ENCODE measurements at places on chromosomes 6 and 20. TPM values are rescaled to one million over a fixed set of nuclear protein-coding genes. Genes with fewer than 3 reads are reported as not detected.

GRCh38 chr6:124298730-124299129 lies 495.1 kb downstream of the NKAIN2 start:
- no peak overlapping the region for H3K27ac ChIP-seq
- no peak for DNase-seq
- H3K4me3 ChIP-seq = no peak overlapping the region
- H3K27me3 ChIP-seq = no peaks in the 10 kb centered on the region
- H3K4me1 ChIP-seq = no peaks in the 10 kb centered on the region
- H3K36me3 ChIP-seq = no peaks in the 10 kb centered on the region

PTPRA gene
- total RNA-seq = 45.7 TPM

DNA sequence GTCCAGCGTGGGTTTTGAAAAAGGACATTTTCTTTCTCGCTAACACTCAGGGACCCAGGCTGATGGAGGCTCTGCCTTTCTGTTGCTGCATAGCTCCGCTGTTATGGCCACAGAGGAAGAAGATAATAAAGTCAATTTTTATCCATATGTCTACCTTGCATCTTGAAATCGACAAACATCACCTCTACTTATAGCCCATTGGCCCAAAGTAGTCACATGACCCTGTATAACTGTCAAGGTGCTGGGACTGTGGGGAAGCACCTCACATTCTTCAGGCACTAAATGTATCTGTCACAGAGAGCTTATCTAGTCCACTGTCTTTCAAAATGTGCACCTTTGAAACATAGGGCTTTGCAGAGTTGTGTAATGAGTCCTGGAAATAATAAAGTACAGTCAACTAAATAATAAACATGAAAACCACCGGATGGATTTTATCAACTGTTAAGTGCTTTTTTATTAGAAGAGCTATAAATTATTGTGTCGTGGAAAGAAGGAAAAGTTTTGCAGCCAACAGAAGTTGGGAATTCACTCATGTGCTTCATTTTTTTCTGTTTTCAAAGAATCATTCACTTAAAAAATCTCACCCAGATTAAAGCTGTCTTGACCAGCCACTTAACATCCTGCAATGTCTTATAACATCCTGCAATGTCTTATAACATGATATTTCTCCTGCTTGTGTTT lies 47.7 kb upstream of the RCAN2 start:
- no peaks in the 10 kb centered on the region for H3K27me3 ChIP-seq
- H3K4me1 ChIP-seq = no peaks in the 10 kb centered on the region
- no peak overlapping the region for H3K27ac ChIP-seq
- DNase-seq = no peak
- no peaks in the 10 kb centered on the region for H3K36me3 ChIP-seq

DNA sequence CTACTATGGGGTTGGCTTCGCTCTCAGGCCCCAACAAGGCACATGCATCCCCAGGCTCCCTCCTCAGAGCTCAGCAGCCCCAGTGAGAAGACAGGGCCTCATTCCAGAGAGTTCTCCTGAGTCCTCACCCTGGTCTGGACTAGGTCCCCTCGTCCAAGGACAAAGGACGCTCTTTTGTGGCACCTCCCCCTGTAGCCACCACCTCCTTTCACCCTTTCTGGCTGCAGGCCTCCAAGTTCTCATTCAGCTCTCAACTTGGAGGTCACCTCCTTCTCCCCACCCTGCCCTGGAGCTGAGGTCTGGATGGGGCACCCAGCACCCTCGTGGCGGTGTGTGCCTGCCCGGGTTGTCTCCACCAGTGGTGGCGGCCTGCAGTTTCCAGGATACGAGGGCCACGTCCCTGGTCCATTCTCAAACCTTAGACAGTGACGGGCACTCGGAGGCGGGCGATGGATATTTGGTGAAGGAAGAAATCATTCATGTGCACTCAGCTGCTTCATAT lies 2.5 kb downstream of the UNC93A start:
- no peak overlapping the region for H3K4me3 ChIP-seq
- no peak for DNase-seq
- no peak overlapping the region for H3K27ac ChIP-seq

GRCh38 chr6:156852147-156852857 lies 75.1 kb downstream of the ARID1B start:
- no peaks in the 10 kb centered on the region for H3K27me3 ChIP-seq
- DNase-seq = no peak
- H3K36me3 ChIP-seq = no peaks in the 10 kb centered on the region
- peaks cover 78% of the 10 kb centered on the region for H3K4me1 ChIP-seq
- no peak overlapping the region for H3K4me3 ChIP-seq

PXMP4 gene
- total RNA-seq = 6.6 TPM

GRCh38 chr6:154258064-154258757 lies 98.4 kb downstream of the IPCEF1 start:
- no peak overlapping the region for H3K4me3 ChIP-seq
- no peaks in the 10 kb centered on the region for H3K27me3 ChIP-seq
- no peaks in the 10 kb centered on the region for H3K4me1 ChIP-seq
- DNase-seq = no peak

DNA sequence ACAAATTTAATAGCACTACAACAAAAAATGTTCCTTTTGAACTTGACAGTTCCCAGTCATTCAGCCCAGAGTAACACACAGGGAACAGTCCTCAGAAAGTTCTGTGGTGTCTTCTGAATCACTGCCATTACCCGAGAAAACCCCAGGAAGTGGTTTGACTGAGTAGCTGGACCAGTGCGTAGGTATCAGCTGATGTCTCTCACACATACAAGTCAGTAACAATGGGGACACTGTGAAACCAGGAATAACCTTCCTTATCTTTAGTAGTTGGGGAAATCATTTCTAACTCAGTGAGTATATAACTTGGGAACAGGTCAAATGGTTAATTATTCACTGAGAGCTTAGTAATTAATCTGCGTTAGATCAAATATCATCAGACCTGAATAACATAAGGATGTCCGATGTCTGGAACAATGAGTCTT lies 73.1 kb downstream of the HIVEP2 start:
- no peak overlapping the region for H3K27ac ChIP-seq
- no peaks in the 10 kb centered on the region for H3K27me3 ChIP-seq
- DNase-seq = no peak
- peaks cover 20% of the 10 kb centered on the region for H3K4me1 ChIP-seq
- H3K4me3 ChIP-seq = no peak overlapping the region

DNA sequence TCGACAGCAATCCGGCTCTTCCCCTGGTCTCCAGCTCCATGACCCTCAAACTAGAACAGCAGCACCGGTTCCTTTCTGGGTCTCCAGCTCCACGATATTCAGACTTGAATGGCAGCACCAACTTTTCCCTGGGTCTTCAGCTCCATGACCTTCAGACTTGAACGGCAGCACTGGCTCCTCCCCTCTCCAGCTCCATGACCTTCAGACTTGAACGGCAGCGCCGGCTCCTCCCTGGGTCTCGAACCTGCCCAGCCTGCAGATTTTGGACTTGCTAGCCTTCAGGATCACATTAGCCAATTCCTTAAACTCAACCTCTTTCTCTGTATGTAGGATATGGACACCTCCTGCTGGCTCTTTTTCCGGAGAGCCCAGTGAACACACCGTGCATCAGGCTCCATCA lies 350.9 kb downstream of the PREX1 start:
- no peaks in the 10 kb centered on the region for H3K36me3 ChIP-seq
- DNase-seq = no peak
- no peak overlapping the region for H3K27ac ChIP-seq
- no peaks in the 10 kb centered on the region for H3K27me3 ChIP-seq
- H3K4me3 ChIP-seq = no peak overlapping the region
- no peaks in the 10 kb centered on the region for H3K4me1 ChIP-seq

GRCh38 chr20:50175938-50176933 lies 14.4 kb upstream of the CEBPB start:
- no peak for DNase-seq
- H3K27ac ChIP-seq = no peak overlapping the region
- H3K27me3 ChIP-seq = no peaks in the 10 kb centered on the region
- no peaks in the 10 kb centered on the region for H3K36me3 ChIP-seq
- H3K4me3 ChIP-seq = no peak overlapping the region

DNA sequence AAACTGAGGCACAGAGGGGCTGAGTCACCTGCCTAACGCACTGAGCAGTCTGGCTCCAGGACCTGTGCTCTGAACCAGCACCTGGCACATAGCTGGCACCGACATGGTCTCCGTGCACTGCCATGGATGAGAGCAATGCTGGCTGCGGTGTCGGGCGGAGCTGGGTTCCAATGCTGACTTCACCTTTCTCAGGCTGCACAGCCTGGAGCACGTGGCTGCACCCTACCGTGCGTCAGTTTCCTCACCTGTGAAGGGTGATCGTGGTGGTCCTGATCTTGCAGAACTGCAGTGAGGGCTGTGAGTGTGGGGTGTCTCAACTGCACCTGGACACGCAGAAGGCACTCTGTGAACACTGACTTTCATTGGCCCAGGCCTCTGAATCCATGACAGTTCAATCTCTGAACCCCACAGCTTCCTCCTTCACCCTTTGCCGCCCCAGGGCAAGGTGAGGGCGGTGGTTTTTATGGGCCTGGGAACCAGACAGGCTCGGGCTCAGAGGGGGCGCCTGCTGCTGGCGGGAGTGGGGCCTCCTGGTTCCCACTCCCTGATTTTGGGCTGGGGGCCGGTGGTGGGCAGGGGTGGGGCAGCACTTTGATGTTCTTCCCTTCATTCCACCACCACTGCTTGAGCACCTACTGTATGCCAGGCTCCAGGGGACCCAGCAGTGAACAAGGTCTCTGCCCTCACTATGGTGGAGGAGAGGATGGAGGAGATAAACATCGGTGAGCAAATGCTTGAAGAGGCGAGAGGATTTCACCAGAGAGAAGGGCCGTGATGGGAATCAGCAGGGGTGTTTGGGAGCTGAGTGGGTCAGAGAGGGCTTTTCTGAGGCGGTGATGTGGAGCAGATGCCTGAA lies 102.9 kb downstream of the CEBPB start:
- H3K27ac ChIP-seq = peak overlapping the region; percentile 88
- no peaks in the 10 kb centered on the region for H3K27me3 ChIP-seq
- no peak for DNase-seq
- no peaks in the 10 kb centered on the region for H3K36me3 ChIP-seq
- H3K4me1 ChIP-seq = peaks cover 33% of the 10 kb centered on the region

CAGE1 gene
- not detected for total RNA-seq

GRCh38 chr6:111410371-111410770 lies 72.6 kb downstream of the REV3L start:
- no peak for DNase-seq
- H3K27ac ChIP-seq = no peak overlapping the region
- H3K36me3 ChIP-seq = no peaks in the 10 kb centered on the region
- H3K27me3 ChIP-seq = no peaks in the 10 kb centered on the region
- H3K4me1 ChIP-seq = peaks cover 4% of the 10 kb centered on the region
- H3K4me3 ChIP-seq = no peak overlapping the region

DNA sequence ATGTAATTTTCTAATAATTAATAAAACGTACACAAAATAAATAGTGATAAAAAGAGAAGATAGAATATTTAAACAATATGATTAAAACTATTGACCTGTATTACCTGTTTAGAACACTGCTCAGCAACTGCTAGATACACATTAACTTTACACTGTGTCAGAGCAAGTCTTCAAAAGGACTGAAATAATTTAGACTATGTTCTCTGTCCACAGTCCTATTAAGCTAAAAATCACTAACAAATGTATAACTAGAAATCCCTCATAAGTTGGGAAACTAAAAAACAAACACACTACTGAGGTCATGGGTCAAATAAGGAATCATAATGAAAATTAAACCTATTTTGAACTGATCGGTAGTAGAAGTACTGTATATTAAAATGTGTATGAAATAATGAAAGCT lies 181.7 kb downstream of the QKI start:
- H3K36me3 ChIP-seq = no peaks in the 10 kb centered on the region
- no peaks in the 10 kb centered on the region for H3K27me3 ChIP-seq
- no peaks in the 10 kb centered on the region for H3K4me1 ChIP-seq
- no peak overlapping the region for H3K4me3 ChIP-seq
- DNase-seq = no peak

TAAR9 gene
- total RNA-seq = not detected

DNA sequence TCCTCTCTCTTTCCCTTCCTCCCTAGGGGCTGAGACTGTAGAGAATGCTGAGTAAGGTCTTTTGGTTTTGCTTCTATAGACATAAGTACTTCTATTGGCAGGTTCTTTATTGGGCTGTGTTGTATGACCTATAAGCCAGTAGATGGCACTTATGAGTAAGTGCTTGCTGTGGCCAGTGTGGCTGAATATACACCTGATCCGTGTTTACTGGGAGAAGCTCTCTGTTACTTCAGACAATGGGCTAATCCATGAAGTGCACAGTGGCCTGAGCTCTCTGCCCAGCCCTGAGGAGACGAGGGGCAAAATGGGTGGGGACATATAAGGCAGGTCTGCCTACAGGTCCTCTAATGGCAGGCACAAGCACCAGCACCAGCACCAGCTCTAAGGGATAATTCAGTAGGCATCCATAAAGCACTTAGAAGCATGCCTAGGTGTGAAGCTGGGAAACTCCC lies 610.3 kb downstream of the RNF144B start:
- H3K36me3 ChIP-seq = no peaks in the 10 kb centered on the region
- no peak for DNase-seq

DNA sequence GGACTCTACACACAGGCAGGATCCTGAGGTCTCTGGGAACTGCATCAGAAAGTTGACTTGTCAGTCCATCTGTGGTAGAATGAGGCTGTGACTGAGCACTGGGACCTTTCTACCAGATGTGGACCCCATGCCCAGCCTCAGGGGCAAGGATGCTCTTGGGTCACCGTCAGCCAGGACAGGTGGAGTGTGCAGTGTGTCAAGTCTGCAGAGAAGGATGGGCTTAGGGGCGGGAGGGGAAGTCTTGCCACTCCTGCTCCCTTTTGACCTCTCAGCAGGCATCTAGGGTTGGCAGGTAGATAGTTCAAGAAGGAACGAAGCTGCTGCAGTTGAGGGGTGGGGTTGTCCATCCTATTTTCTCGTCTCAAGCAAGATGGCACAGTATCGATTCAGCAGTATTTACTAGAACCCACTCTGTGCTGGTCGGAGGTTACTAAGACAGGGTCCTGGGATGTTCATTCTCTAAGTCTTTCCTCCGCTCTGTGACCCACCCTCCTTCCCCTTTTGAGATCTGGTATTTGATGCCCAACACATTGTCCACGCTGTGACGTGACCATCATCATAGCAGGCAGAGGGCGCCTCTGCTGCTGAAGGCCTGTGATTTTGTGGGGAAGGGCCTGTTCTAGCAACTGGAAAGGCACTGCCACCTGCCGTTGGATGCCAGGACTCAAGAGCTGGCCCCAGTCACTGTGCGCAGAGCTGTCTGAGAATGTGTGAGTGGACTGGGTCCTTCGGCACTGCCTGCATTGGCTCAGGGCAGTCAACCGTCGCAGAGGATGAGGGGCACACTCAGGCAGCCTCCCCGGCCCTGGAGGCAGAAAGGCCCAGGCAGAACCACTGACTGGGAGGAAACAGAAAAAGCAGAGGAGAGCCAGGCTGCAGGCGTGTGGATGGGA lies 23.2 kb downstream of the RBCK1 start:
- no peaks in the 10 kb centered on the region for H3K36me3 ChIP-seq
- no peak overlapping the region for H3K27ac ChIP-seq
- H3K4me3 ChIP-seq = no peak overlapping the region
- H3K4me1 ChIP-seq = no peaks in the 10 kb centered on the region

DUSP15 gene
- total RNA-seq = 2.5 TPM

- H3K4me3 ChIP-seq = no peak overlapping the region
- no peaks in the 10 kb centered on the region for H3K27me3 ChIP-seq
- H3K4me1 ChIP-seq = peaks cover 56% of the 10 kb centered on the region
- peak overlapping the region; percentile 83 for H3K27ac ChIP-seq
Measured at GRCh38 chr6:33695451-33695887, 16.0 kb downstream of the UQCC2 start.

ECT2L gene
- total RNA-seq = not detected
